NCI-H2081 (cell line): ENCODE measurements at places on chromosomes 2 and 18.

DNA sequence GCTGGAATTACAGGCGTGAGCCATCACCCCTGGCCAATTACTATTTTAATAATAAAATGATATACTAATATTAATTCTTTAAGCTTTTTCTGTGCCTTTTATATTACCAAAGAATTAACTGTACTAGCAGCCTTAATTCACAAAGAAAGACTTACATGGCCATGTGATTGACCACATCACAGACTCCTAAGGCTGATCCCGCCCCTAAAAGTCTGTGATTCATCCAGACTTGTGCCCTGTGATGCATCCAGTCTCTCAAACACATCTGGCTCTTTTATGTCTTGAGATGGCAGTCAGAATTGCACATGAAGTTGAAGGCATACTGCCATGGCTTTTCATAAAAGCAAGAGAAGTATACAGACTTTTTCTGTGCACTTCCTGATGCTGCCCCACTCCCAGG, 91.7 kb downstream of the DTNA start:
- no peak for DNase-seq

DNA sequence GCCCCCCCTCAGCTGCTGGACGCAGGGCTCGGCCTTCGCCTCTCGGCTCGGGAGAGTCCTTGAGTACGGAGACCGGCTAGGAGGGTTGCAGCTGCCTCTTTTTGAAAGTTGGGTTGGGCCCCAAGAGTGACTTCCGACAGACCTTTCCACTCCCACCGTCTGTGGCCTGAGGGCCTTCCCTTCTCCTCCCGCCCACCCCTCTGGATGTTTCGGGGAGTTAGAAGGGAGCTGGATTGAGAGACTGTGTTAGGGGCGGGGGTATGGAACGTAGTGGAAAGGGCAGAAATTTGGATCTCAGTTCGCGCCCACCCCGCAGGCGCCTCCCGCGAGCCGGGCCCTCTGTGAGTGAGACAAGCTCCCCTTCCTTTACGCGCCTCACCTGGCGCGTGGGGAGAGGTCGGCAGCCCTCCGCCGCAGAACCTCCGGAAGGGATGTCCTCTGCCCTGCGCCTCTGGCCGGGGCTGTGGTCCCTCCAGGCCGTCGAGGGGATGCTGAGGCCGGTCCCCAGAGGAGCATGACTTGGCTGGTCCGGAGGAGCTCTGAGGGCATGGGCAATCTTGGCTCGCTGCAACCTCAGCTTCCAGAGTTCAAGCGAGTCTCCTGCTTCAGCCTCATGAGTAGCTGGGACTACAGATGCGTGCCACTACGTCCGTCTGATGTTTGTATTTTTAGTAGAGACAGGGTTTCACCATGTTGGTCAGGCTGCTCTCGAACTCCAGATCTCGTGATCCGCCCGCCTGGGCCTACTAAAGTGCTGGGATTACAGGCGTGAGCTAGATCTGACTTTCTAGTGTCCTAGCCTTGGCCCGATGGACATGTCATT, 15.9 kb downstream of the C2orf74 start:
- DNase-seq: no peak

- no peak for DNase-seq
Measured at GRCh38 chr2:34936089-34936488, 1337.0 kb upstream of the FAM98A start.

GRCh38 chr2:232653441-232653840, 20.0 kb downstream of the EFHD1 start:
- no peak for DNase-seq

DNA sequence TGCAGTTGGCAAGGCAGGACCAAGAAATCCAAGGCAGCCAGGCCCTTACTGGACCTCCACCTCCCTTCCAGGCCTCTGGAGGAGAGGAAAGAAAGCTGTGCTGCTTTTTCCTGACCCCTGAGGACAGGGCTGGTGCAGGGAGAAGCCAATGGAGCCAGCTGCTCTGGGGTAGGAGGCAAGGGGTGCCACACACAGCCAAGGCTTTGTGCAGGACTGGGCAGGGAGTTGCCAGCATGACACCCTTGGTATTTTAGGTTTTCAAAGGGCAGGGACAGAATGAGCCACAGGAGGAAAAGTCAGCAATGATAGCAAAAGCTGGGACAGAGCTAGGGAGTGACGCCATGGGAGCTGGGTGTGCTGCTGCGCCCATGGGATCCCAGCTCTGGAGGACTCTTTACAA, 22.9 kb downstream of the CCT7 start:
- DNase-seq: no peak

GRCh38 chr2:203690117-203690431, 16.4 kb upstream of the CD28 start:
- no peak for DNase-seq

GRCh38 chr2:111689941-111690340, 194.1 kb downstream of the ANAPC1 start:
- DNase-seq: no peak

GRCh38 chr2:109348190-109348589, 219.2 kb downstream of the SH3RF3 start:
- no peak for DNase-seq

- DNase-seq: no peak
Measured at GRCh38 chr2:71575966-71576365, 122.6 kb downstream of the DYSF start.

DNA sequence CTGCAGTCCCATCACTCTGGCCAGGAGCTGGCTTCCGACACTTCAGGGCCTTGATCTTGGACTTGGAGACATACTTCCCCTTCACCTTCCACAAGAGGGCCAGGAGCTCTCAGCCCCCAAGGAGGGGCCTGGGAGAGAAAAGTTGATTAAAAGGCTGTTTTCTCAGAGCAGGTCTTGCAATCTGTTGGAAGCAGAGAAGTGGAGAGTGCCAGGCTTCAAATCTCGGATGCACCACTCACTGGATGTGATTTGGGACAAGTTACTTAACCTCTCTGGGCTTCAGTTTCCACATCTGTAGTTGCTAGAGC, 255.3 kb downstream of the CYP26B1 start:
- DNase-seq: no peak

GRCh38 chr2:165173215-165173614, 30.6 kb downstream of the SCN3A start:
- no peak for DNase-seq

- no peak for DNase-seq
Measured at GRCh38 chr2:71721669-71722068, 268.3 kb downstream of the DYSF start.

DNA sequence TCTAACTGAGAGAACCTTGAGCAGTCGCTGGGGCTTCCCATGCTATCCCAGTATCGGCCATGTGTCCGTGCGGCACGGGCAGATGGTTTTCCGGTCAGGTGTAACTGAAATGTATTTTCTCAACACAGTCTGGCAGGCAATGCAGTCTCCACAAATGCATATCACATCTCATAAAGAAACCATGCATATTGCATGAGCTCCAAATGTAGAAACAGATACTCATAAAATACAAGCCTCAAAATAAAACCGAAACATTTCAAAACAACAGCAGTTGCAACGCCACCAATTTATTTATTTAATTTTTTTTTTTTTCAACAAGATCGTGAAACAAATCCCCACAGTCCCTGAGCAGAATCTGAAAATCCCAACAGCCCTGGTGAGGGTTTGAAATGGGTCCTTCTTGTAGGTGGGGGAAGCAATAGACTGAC, 299.4 kb downstream of the LPIN1 start:
- DNase-seq: no peak
